ENCODE measurements at places on chromosomes 1 and 21.

DNA sequence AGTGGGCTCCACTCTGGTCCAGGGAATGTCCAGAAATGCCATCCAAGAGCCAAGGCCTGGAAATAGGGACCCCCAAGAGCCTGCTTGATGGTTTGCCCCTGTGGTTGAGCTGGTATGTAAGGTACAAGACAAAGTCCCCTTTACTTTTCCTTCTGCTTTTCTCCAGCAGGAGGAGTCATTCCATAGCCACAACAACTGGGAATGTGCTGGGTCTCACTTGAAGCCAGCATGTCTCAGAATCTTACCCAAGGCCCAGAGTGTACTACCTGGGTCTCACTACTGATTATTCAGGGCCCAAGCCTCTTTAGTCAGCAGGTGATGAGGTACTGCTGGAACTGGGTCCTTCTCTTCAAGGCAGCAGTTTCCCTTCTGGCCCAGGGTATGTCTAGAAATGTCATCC is 62.1 kb upstream of the CD55 start:
- H3K27me3 ChIP-seq: no peaks in the 10 kb centered on the region
- H3K4me1 ChIP-seq: no peaks in the 10 kb centered on the region
- no peak overlapping the region for H3K4me3 ChIP-seq
- no peak overlapping the region for H3K27ac ChIP-seq
- no peak for DNase-seq

GRCh38 chr1:86865973-86866637 is 47.8 kb downstream of the SELENOF start:
- H3K27ac ChIP-seq: no peak overlapping the region
- H3K4me1 ChIP-seq: peaks cover 13% of the 10 kb centered on the region
- DNase-seq: no peak
- no peak overlapping the region for H3K4me3 ChIP-seq
- H3K36me3 ChIP-seq: no peaks in the 10 kb centered on the region
- no peaks in the 10 kb centered on the region for H3K27me3 ChIP-seq

- no peaks in the 10 kb centered on the region for H3K27me3 ChIP-seq
- no peaks in the 10 kb centered on the region for H3K36me3 ChIP-seq
- peak overlapping the region; percentile 78 for H3K27ac ChIP-seq
- DNase-seq: no peak
- H3K4me3 ChIP-seq: no peak overlapping the region
- peaks cover 63% of the 10 kb centered on the region for H3K4me1 ChIP-seq
These were observed 359.8 kb downstream of the LTN1 start for GRCh38 chr21:28632755-28633408.

- DNase-seq: no peak
- no peak overlapping the region for H3K27ac ChIP-seq
- no peaks in the 10 kb centered on the region for H3K36me3 ChIP-seq
- H3K4me3 ChIP-seq: no peak overlapping the region
- H3K27me3 ChIP-seq: peaks cover 4% of the 10 kb centered on the region
These were observed 15.1 kb upstream of the PLA2G2E start for GRCh38 chr1:19938472-19938871.

GRCh38 chr1:40281853-40282252 is 23.8 kb downstream of the ZMPSTE24 start:
- no peak overlapping the region for H3K4me3 ChIP-seq
- H3K27me3 ChIP-seq: no peaks in the 10 kb centered on the region
- H3K27ac ChIP-seq: no peak overlapping the region
- no peaks in the 10 kb centered on the region for H3K4me1 ChIP-seq
- DNase-seq: no peak
- H3K36me3 ChIP-seq: peaks cover 6% of the 10 kb centered on the region

DNA sequence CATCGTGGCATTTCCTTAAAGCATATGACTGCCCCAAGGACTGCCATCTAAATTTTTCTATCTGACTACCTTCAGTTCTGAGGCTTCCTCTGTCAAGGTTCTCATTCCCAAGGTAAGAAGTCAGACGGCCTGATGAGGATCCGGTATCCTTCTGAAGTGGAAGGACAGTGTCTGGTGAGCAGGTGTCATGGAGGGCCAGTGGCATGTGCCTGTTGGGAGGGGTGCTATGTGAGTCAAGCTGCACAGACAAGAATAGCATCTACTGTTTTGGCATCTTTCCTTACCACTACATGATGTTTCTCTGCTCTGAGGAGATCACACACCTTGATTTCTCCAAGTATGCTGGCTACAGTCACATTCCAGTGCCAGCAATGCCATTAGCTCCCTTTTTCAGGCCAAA is 99.6 kb upstream of the RGS1 start:
- H3K27ac ChIP-seq: no peak overlapping the region
- no peaks in the 10 kb centered on the region for H3K36me3 ChIP-seq
- H3K4me3 ChIP-seq: no peak overlapping the region
- H3K27me3 ChIP-seq: no peaks in the 10 kb centered on the region
- H3K4me1 ChIP-seq: no peaks in the 10 kb centered on the region
- DNase-seq: no peak

DNA sequence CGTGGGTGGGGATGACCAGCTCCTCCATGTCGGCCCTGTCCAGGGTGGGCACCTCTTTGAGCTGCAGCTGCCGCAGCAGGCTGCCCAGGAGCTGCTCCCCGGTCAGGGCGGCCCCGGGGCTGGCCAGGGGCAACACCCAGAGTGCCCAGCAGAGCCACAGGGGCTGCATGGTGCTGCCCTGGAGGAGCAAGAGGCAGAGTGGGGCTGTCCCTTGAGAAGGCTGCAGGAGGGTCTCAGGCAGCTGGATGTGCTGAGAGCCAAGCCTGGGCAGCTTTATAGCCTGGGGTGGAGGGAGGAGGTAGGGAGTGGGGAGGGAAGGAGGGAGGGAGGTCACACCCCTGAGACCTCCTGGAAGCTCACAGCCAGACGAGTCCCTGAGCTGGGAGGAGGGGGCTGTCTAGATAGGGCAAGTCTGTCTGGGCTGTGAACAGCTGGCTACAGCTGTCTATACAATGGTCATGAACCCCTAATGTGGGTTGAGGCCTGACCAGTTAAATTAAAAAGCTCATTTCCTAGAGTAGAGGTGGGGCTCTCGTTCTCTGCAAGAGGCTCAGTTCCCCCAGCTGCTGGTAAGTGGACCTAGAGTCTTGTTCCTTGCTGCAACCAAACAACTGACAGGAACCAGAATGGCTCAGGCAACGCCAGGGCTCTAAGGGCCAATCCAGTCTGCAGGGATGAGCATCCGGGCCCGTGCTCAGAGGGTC is at the start of gene LEFTY1:
Gene LEFTY1, minus strand, starts transcription at position 249 of the 704 bp plus-strand sequence. Its CDS starts 80 bp downstream, at position 169.
- no peak within 1 kb of the TSS for H3K27ac ChIP-seq
- no peak within 1 kb of the TSS for H3K4me3 ChIP-seq
- peaks cover 11% of the 10 kb centered on the region for H3K27me3 ChIP-seq
- no peaks in the 10 kb centered on the region for H3K36me3 ChIP-seq
- DNase-seq: no peak
- H3K4me1 ChIP-seq: no peaks in the 10 kb centered on the region

DNA sequence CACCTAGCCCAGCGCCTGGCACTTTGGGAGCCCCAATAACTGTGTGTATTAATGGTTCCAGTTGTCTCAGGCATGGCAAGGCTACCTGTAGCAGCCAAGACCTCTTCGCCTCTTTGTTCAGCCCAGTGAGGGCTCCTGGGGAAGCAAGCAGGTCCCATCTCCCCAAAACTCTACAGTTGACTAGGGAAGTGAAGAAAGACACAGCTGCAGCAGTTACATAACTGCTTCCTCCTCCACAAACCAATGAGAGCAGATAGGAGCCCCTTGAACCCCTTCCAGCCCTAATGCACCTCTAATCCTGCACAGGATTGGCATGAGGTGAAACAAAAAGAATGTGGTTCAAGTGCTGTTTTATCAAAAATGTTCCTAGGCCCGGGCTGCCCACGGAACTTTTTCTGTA is 100.5 kb downstream of the SYF2 start:
- no peak overlapping the region for H3K4me3 ChIP-seq
- H3K27ac ChIP-seq: no peak overlapping the region

Data from esophagus squamous epithelium (tissue), 5 donors.